Cardiac septum (tissue), 1 donor: ENCODE measurements at places on chromosomes 3 and 15. TPM values are rescaled to one million over a fixed set of nuclear protein-coding genes. Genes with fewer than 3 reads are reported as not detected.

GRCh38 chr3:9194509-9195184 is 54.8 kb downstream of the SRGAP3 start:
- DNase-seq: no peak

STAB1 gene
- 52.2 TPM for total RNA-seq

GRCh38 chr3:139113993-139114375 is 69.3 kb upstream of the PRR23C start:
- DNase-seq: no peak

DNA sequence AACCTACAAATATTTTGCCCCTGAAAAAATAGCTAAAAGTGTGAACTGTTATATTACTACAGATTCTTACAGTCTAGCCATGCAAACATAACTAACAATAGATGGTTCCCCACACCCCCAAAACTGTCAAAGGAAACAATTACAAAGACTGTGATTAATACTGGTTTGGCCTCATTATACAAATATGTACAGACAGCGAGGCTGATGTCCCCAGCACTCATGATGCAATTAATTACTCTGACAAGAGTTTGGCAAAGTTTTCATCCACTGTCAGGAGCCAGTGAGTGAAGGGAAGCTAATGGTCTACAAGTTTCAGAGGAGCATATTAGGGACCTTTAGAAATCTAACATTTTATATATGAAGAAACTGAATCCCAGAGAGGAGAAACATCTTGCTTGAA is 61.0 kb downstream of the HMG20A start:
- no peak for DNase-seq

DNA sequence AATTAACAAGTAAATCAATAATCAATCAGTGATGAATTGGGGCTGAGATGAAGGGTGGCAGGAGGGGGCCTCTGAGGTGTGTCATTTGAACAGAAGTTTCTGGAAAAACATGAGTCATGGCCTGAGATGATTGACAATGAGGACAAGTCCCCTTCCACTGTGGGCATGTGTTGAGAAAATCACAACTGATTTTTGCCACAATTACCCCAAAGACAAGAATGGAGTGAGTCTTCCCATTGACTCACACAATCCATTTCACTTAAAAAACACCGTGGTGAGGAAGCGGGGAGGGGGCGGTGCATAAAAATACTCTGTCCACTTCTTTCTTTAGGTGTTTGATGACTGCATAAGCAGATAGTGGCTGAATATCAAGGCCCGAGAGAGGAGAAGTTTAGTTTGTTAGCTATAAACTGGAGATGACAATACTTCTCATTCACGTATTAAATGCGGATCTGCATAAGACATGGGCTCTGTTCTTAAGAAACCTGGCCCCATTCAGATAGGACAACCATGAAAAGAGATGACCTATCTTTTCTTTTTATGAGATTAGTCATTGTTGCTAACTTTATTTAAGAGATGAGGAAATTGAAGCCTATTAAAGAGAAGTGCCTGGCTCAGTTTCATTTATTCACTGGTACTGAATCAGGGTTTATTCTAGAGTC is 34.7 kb downstream of the SHC4 start:
- DNase-seq: no peak

- no peak for DNase-seq
Measured at GRCh38 chr3:97952872-97953271, 19.4 kb downstream of the RIOX2 start.

NEIL1 gene
- total RNA-seq: 10.9 TPM

PTX3 gene
- total RNA-seq: 2.2 TPM

- no peak for DNase-seq
Measured at GRCh38 chr3:143529018-143529478, 319.2 kb downstream of the SLC9A9 start.

MASP1 gene
- total RNA-seq: 59.7 TPM

DNA sequence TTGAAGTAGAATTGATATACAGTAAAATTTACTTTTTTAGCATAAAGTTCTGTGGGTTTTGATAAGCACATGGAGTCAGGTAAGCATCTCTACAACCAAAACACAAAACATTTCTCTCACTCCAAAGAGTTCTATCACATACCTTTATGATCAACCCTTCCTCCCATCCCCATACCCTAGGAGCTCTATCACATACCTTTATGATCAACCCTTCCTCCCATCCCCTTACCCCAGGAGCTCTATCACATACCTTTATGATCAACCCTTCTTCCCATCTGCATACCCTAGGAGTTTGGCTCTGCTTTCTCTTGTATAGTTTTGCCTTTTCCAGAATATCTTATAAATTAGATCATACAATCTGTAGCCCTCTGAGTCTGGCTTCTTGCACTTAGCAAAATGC is 315.1 kb downstream of the ROBO2 start:
- no peak for DNase-seq

DNA sequence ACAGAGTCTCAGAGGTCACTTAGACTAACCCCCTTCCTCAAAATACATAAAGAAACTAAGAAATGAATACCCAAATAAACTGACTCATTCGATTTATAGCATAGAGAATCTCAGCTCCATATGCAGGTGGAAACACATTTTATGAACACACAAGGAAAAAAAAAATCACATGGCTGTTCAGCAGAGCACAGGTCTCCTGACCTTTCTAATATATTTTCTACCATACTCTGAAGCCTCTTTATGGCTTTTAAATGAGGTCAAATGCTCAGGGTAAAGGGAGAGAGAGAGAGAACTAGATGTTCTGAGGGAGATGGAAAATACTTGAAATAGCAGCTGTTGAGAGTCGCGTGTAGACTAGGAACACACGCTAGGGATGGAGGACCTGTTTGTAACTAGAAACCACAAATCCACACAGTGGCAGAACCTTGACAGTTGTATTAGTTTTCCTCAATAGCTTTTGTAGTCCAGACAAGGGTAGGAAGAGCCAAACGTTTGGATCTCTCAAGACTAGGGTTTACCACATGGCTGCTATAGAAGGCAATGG is 165.3 kb downstream of the FMN1 start:
- no peak for DNase-seq

GRCh38 chr3:175075269-175075668 is 216.1 kb downstream of the NAALADL2 start:
- no peak for DNase-seq

PARP16 gene
- 4.7 TPM for total RNA-seq

GRCh38 chr3:125256675-125257074 is 44.1 kb upstream of the SLC12A8 start:
- DNase-seq: no peak

ZNF621 gene
- total RNA-seq: 14.0 TPM

B3GALNT1 gene
- total RNA-seq: 75.1 TPM

DNA sequence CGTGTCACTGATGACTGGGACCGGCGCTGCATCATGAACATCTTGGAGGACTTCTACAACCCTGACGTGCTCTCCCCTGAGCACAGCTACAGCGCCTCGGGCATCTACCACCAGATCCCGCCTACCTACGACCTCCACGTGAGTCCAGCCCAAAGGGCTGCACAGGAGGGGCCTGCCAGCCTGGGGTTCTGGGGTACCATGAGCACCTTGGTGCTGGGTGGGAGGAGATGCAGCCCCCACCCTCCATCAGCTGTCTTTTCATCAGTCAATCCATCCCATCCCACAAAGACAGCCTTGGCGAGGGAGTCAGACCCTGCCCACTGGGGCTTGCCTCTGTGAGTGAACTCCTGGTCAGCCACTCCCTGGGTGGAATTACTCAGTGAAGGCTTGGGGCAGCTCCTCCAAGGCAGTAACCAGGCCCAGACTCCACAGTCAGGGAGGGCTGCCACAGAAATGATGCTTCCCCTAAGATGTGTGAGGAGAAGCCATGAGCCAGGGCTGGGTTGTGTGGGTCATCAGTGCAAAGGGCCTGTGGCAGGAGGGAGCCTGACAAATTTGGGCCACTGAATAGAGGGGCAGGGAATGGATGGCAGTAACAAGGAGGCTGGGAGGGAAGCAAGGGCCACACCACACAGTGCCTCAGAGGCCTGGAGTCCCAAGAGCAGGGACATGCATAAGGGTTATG is 47.9 kb downstream of the SEMA3G start:
- DNase-seq: peak; percentile 56

DNA sequence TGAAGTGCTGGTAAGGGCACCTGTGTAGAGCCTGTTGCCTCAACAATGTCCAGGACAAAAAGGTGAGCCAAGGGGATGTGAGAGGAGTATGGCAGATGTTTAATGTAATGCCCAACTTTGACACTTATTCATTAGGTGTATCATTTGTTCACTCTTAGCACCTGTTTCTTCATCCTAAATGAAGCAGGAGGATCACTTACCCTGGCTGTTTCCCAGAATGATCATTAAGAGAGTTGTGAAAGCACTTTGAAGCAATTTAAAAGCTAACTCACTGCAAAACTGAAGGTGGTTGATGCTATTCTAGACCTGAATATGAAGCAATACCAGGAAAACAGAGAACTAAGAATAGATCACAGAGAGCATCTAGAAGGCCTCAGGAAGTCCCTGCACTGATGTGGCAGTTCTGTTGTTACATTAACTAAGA is 3.4 kb upstream of the HHLA2 start:
- no peak for DNase-seq

GRCh38 chr3:114406922-114407321 is 113.1 kb downstream of the TIGIT start:
- DNase-seq: no peak

- DNase-seq: no peak
Measured at GRCh38 chr15:26191193-26191592, 328.1 kb upstream of the ATP10A start.

CLDN1 gene
- 0.57 TPM for total RNA-seq

CSPG5 gene
- 0.32 TPM for total RNA-seq

DNA sequence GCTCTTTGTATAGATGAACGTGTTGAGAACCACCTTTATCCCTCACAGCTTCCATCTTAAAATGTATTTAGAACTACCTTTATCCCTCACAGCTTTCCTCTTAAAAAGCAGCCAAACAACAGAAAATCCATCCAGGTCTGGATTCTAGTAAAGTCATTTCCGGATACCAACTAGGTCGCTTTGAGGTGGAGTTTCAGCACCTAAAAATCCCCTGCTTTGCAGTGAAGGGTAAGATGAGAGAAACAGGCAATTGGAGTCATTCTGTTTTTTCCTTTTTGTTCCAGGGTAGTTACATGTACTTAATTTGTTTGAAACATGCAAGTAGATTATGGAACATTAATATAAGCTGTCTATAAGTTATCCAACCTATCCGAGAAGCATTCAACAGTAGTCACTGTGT is 192.0 kb downstream of the UBE2E2 start:
- DNase-seq: no peak

DNA sequence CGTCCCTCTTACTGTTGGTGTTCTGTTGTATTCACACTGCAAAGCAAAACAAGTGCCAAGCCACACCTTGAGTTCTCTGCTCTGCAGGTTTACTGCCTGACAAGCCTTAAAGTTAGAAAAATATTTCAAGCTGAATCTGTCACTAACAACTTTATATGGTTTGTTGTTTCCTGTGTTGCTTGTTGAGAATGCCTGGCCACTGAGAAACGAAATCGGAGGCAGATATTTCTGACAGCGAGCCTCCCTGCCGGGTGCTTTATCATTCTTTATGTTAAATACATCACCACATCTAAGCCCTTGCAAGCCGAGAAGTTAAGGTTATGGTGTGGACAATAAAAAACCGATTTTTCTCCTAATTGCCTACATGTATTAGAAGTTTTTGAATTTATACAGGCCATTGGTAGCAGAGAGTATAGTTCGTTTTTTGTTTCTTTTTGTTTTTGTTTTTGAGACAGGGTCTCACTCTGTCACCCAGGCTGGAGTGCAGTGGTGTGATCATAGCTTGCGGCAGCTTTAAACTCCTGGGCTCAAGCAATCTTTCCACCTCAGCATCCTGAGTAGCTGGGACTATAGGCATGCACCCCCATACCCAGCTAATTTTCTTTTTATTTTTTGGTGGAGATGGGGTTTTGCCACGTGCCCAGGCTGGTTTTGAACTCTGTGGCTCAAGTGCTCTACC is 188.4 kb upstream of the ICE2 start:
- no peak for DNase-seq

GLDN gene
- total RNA-seq: 20.6 TPM

GRCh38 chr3:98199020-98199419 is 32.5 kb downstream of the OR5H15 start:
- DNase-seq: no peak

DNA sequence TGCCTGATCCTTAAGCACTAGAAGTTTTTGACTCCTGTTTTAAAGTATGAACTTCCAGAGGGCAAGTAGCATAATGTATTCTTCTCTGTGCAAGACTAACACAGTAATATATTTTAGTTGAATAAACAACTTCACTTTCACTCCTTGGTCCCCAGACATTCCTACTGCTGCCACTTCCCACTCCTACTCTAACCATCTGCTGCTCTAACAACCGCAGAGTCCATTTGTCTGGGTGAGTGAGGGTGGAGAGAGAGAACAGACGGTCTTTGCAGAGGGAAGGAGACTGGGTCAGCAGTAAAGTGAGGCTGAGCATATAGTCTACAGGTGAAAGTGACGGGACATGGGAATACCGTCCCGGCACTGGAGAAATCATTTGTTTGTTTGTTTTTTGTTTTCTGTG is 301.0 kb upstream of the SLCO3A1 start:
- no peak for DNase-seq

DNA sequence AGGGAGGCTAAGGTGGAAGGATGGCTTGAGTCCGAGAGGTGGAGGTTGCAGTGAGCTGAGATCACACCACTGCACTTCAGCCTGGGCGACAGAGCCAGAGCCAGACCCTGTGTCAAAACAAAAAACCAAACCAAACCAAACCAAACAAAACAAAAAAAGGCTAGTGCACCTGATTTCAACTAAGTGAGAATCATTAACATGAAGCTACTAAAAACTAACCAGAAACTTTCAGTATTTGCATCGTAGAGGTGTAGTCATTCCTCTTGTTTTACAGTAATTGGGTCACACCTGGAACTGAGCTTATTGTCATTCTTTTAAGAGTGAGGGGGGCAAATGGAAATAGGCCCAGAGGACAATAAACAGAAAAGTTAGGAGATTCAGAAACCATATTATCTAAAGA is 58.5 kb downstream of the ST6GAL1 start:
- DNase-seq: no peak

IL5RA gene
- total RNA-seq: 0.40 TPM
